ENCODE measurements at places on chromosomes 7 and 10. TPM values are rescaled to one million over a fixed set of nuclear protein-coding genes. Genes with fewer than 3 reads are reported as not detected.

GRCh38 chr7:70646536-70647248 lies 485.3 kb upstream of the GALNT17 start:
- DNase-seq = no peak

DNA sequence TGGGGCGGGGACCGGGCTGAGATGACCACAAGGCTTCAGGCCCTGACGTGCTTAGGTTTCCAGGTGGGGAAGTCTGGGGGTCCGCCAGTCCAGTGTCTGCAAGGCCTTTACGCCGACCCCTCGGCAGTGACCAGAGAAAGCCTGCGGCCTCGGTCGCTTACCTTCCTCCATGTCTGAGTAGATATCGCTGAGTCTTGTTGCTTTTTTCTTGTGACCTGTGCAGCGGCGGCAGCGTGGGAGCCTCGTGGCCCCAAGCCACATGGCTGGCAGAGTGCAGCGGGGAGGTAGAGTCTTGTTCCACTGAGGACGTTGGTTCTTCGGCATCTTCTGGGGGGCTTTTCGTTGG lies 329 bp downstream of the NOLC1 start:
- DNase-seq = no peak

GRCh38 chr7:99562832-99563231 lies 4.4 kb downstream of the ZNF655 start:
- DNase-seq = no peak

DNA sequence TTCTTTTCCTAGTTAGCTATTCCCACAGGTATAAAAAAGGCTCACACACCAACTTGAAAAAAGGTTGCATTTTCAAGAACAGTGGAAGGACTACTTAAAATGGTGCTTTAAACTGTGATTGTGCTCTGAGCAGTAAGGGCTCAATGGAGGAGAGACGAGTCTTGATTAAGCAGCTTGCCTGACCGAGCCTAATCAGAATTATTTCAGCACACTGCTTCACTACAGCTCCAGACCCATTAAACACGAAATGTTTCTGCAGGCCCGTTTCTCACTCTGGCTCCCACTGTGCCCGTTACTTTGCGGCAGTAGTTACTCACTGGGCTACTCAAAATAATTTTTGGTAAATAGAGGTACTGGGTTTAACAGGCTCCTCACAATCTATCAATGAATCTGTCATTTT lies 126.0 kb downstream of the NRCAM start:
- no peak for DNase-seq

Gene PPIA
- polyA plus RNA-seq = 1,223 TPM

Gene MORN4
- polyA plus RNA-seq = 21.7 TPM

DNA sequence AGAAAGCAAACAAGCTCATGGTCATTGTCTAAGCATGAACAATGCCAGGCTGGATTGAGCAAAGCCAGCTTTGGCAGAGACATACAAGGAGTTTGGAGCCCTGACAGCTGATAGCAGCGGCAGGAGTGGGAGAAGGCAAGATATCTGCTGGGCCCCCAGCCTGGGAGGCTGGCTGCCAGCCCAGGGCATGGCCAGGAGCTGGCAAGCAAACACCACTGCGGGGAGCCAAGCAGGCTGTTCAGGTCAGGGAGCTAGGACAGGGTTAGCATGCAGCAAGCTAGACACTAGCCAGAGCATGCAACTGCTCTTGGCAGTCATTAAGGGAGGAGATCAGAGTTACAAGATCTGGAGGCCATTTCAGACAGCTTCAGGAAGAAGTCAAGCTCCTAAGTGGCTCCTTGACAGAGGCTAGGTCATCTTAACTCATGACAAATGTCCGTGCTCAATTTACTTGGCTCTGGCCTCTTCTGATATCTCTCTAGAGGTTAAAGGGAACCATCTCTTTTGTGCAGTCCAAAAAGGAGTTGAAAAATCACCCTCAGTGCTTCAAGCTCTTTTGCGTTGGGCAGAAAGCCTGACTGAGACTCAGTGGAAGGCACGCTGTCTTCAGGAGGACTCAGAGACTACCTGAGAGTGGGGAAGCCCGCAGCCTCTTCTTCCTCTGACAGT lies 436.8 kb upstream of the C7orf33 start:
- DNase-seq = no peak

GRCh38 chr10:2262333-2262732 lies 525.0 kb upstream of the ADARB2 start:
- no peak for DNase-seq

DNA sequence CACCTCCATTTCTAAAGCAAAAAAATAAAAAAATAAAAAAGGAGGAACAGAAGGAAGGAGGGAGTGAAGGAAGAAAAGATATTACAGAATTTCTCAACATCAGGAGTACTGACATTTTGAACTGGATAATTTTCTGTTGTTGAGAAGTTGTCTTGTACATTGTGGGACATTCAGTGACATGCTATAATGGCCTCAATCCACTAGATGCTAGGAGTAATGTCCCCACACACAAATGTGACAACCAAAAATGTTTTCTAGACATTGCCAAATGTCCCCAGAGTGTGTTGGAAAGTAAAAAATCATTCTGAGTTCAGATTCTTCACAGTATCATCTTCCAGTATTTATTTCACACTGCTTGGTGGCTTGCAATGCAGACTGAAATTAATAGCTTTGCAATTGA lies 6.5 kb downstream of the ZNF438 start:
- no peak for DNase-seq

DNA sequence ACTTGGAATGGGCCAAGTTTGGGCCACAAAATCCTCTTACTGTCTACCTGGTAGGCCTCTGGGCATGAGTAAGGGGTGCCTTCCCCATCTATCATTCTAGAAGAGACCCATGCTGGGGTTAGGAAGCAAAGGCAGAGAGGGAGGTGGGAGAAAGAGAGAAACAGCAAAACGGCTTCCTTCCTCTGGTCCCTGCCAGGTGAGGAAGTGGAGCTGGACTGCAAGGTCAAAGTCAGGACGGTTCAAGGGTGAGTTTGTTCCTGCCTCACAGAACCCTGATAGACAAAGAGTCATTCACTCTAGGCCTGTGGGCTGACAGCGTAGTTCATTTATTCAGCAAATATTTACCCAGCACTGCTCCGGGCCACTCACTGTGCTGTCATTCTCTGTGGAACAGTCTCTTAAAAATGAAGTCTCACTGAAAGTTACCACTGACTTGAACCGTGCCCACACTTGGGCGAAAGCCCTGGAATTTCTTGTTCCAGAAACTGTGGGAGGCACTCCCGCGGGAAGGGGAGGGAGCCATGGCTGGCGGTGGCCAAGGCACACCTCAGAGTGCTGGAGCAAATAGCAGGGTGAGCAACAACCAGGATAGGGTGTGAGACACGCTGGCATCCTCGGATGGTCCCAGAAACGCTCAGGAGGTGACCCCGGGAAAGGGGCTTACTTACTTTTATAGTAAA lies 26.2 kb upstream of the ECHDC3 start:
- no peak for DNase-seq

Data from renal pelvis (tissue), 12 donors.